ENCODE measurements at places on chromosomes 16 and 17. TPM values are rescaled to one million over a fixed set of nuclear protein-coding genes. Genes with fewer than 3 reads are reported as not detected.

DNA sequence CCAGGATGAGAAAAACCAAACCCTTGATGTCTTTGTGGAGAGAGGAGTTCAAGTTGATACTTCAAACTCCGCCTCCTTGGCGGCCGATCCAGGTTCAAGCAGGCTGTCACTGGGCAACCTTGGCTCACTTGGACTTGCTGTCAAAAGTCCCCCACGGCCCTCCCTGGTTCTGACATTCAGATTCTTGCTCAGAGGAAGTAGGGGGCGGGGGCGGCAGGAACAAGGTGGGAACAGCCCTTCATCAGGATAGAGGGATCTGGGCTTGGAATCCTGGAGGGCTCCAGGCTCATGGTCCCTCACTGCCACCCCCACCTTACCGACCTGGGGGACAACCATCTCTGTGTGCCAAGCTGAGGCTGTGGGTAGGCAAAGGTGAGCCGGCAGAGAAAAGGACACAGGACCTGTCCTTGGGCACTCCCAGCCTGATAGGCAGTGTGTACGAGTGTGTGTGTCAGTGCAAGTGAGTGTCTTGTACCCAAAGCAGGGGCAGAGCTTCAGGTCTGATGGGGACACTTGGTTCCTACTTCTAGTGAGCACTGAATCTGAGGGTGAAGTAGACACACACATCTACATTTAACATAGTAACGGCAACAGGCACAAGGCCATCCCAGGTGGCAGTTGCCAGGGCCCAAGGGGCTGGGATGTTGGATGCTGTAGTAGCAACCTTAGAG lies 6.6 kb upstream of the TSPOAP1 start:
- no peak for DNase-seq

DNA sequence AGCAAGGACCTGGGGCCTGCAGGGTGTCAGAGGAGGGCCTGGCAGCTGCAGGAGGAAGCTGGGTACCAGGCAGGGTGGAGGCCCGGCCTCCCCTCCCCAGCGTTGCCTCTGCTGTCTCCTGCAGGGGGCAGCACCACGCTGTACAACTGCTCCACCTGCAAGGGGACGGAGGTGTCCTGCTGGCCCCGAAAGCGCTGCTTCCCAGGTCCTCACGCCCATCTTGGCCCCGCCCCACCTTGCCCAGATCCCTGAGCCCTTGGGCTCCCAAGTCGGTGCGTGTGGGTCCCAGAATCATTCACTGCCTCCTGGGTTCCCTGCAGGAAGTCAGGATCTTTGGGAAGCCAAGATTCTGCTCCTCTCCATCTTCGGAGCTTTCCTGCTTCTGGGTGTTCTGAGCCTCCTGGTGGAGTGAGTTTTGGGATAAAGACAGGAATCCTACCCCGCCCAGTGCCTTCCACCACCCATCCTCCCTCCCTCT lies 1.2 kb downstream of the TMEM95 start:
- DNase-seq = peak; percentile 80

- DNase-seq = no peak
Measured at GRCh38 chr17:74032222-74032621, 171.3 kb upstream of the RPL38 start.

- DNase-seq = no peak
Measured at GRCh38 chr17:19292377-19292711, 55.2 kb downstream of the EPN2 start.

Gene FBXW10
- total RNA-seq = not detected

Gene GNG13
- not detected for total RNA-seq
